Left cardiac atrium (tissue), 4 donors: ENCODE measurements at places on chromosomes 6 and 20. TPM values are rescaled to one million over a fixed set of nuclear protein-coding genes. Genes with fewer than 3 reads are reported as not detected.

DNA sequence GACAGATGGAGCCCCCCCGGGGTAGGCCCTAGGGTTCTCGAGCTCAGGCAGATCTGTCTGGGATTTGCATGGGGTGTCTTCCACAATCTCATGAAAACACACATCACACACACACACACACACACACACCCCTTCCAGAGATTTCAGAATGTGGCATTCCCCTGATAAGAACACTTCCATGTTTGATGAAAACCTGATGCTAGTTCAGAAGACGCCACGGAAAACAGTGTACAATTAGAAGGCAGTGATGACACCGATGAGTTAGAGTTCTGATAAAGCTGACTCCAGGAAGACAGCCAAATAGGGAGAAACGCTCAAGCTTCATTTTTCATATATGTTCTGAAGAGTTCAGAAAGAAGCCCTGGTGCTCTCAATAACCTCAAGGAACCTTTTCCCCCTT is 438.7 kb upstream of the JARID2 start:
- DNase-seq = no peak

DNA sequence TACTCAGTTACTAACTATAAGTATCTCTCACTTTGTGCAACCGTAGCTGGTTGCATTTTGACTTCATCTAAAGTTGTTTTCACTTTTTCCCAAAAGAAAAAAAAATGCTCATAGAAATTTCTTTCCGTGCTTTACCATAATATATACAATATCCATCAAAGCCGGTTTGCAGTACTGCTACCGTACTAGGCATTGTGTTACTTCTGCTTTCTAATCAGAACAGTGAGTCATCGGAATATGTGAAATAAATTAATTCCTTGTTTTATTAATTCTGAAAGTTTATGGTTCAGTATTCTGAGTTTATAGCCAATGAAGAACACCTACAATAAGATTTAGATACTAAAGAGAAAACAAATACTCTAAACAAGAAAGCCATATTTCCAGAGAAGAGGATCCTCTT is 72.5 kb downstream of the TNFRSF21 start:
- DNase-seq = no peak

The MRAP2 gene
- total RNA-seq = 1.2 TPM

DNA sequence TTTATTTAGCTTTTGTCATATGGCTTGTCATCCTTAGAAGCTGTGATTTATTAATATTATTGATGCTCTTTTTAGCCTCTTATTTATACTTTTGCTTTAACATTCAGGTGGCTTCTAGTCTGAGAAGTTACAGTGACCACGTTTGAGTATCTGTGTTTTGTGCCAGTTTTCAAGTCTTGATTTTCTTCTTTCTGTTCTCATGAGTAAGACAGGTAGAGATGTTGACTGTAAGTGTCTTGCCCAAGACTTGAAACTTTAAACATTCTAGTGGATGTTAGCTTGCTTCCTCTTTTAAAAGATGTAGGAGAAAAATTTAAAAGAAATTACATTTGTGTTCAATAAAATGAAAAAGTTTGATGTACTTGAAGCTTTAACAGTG is 122.6 kb downstream of the LRRC1 start:
- DNase-seq = no peak

GRCh38 chr6:34020807-34021553 is 124.9 kb downstream of the GRM4 start:
- DNase-seq = no peak

DNA sequence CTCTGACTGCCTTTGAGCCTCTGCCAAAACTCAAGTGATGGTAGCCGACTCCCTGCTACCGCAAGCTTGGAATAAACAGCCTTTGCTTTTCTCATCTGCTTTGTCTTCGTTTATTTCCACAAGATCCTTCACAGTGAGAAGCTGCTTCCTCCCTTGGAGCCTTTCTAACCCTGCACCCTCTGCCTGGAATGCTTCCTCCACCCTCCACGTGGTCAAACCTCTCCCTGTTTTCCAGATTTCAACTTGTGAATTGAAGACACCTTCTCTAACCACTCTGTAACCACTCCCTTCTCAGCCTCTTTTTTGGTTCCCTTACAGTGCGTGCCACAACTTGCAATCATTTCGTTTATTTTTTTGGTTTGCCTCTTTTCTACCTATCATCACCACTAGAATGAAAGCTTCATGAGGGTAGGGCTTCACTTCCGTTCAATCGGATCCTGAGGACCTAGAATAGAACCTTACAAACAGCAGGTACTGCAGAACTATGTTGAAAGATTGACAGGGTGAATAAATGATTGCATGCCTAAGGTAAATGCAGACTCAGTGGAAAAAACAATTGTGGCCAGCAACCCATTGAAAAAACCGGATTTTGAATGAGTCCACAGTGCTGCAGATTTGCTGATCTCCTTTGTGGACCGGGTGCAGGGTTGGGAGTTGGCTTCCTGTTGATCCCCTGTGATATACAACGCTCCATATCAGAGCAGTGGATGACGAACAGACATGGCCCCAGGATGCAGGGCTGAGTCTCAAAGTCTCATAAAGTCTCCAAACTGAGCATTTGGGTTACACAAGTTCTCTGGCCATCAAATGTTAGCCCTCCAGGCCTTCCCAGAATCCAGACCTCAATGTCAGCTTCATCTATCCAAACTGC is 51.0 kb upstream of the HIVEP1 start:
- DNase-seq = no peak

The RAD21L1 gene
- total RNA-seq = not detected

GRCh38 chr6:170132011-170132521 is 158.8 kb downstream of the DLL1 start:
- no peak for DNase-seq

GRCh38 chr6:22512686-22513427 is 56.5 kb upstream of the HDGFL1 start:
- no peak for DNase-seq

- DNase-seq = no peak
These were observed 103.5 kb upstream of the SIRPG start for GRCh38 chr20:1761116-1761515.

DNA sequence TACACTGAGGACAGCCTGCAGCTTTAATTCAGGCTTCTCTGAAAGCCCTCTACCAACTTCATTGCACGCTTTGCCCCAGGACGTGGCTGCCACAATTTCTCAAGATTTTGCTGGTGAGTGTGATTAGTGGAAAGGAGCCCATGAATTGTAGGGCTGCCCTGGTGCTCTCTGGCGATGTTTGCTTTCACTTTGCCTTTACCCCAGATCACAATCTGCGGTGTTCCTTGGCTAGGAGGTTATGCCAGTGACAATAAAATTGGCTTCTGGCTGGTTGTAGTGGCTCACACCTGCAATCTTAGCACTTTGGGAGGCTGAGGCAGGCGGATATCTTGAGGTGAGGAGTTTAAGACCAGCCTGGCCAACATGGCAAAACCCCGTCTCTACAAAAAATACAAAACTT is 139.3 kb downstream of the FOXC1 start:
- DNase-seq = no peak

GRCh38 chr6:149608381-149608982 is 40.0 kb downstream of the KATNA1 start:
- no peak for DNase-seq
